ENCODE measurements at places on chromosomes 3 and 15. TPM values are rescaled to one million over a fixed set of nuclear protein-coding genes. Genes with fewer than 3 reads are reported as not detected.

DNA sequence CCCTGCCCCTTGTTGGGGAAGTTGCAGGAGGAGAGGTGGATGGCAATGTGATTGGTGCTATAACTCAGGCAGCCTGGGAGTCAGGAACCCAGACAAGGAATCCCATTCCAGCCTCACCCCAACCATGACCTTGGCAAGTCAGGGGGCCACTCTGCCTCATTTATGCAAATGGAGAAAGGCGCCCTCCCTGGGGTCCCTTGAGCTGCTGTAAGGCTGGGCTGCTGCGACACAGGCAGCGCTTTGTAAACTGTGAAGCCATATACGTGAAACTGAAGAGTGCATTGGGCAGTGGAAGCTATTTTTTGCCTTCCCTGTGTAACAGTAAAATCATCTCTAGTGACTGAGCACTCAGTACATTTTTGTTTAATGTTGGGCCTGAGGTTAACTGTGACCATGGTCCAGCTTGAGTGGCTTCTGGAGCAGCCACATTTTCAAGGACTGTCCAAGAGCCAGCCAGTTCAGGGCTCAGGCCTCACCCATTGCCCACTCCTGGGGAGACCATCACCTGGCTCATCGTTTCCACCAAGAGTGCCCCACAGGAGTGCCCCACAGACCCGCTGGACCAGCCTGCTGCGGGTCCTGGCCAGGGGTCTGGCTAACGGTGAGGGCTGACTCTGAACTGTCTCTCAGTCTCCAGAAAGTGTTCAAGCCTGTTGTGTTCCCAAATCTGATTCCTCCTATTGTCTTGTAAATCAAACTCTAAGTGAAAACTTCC, 27.9 kb downstream of the KIF7 start:
- DNase-seq, result no peak

DNA sequence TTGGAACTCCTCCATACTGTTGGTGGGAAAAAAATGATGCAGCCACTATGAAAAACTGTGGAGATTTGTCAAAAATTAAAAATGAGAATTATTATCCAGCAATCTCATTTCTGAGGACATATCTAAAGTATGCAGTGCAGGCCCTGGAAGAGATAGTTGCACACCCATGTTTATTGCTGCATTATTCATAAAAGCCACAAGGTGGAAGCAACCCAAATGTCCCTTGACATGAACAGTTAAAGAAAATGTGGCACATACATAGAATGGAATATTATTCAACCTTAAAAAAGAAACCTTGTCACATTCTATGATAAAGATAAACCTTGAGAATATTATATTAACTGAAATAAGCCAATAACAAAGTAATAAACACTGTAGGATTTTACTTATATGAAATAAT, 80.9 kb upstream of the ARHGEF26 start:
- DNase-seq, result no peak

- DNase-seq, result no peak
Measured at GRCh38 chr3:56368846-56369245, 99.4 kb downstream of the ERC2 start.

DNA sequence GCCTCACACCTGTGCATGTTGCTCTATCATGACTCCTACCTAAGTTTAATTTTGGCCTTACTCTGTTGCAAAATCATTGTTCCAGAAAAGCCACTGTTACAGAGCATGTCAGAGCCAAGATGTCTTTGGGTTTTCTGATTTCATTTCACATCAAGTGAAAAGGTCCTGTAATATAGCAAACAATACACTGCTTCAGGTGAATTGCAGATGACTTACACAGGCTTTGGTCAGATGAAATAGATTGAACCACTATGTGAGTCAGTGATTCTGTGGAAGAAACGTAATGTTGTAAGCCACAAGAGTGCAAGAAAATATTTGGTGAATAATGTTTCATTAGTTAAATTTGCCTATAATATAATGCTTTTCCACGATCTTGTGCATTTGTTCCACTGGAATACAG, 22.7 kb downstream of the EBLN2 start:
- no peak for DNase-seq

Gene DVL3
- total RNA-seq, result 52.5 TPM

Gene PLSCR5
- not detected for total RNA-seq

Gene PEAK1
- 16.9 TPM for total RNA-seq

Gene CDC25A
- total RNA-seq, result 1.8 TPM

Gene TUSC7
- not detected for total RNA-seq

Gene SEMA3G
- total RNA-seq, result 5.0 TPM

Gene ITGA11
- 0.58 TPM for total RNA-seq

Gene FXR1
- 58.0 TPM for total RNA-seq
